ENCODE measurements at places on chromosomes 6 and 20. TPM values are rescaled to one million over a fixed set of nuclear protein-coding genes. Genes with fewer than 3 reads are reported as not detected.

DNA sequence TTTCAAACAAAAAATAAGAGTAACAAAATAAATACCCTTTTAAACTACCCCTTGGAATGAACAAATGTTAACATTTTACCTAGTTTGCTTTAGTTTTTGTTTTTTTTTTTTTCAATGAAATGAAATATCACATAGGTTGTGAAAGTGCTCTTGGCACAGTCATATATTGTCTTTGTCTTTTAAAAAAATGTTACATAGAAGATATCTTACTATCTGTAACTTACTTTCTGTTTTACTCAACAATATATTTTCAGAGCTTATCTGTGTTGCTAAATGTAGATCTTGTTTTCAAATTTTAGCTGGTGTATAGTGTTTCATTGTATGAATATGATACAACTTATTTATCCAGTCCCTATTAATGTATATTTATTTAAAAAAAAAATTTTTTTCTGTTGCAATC lies 8.6 kb downstream of the CEP57L1 start:
- no peak for DNase-seq

Gene TEAD3
- 10.3 TPM for total RNA-seq

Gene BPI
- total RNA-seq = 0.17 TPM

DNA sequence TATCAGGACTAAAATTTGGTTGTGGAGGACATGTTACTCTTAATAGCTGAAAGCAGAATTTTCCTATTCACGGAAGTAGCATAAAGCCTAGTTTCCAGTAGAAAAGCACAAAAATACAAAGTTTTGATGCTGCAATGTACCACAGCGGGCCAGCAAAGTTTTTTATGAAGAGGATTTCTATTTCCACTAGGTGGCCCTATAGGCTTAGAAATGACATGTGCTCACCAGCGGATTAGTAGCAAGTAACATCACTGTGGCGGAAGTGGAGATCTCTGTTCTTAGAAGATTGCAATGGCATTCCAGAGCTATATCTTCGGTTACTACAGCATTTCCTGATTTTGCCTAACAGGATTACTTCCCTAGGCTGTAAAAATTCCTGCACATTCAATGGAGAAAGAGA lies 1219.0 kb upstream of the EYS start:
- DNase-seq = no peak

Gene PAX1
- total RNA-seq = not detected

- no peak for DNase-seq
Measured at GRCh38 chr6:52571099-52571755, 5.6 kb downstream of the TRAM2 start.

Gene MYLK4
- 0.69 TPM for total RNA-seq

Gene MACROD2
- total RNA-seq = 5.3 TPM

- no peak for DNase-seq
Measured at GRCh38 chr6:121660277-121660676, 224.8 kb downstream of the GJA1 start.

DNA sequence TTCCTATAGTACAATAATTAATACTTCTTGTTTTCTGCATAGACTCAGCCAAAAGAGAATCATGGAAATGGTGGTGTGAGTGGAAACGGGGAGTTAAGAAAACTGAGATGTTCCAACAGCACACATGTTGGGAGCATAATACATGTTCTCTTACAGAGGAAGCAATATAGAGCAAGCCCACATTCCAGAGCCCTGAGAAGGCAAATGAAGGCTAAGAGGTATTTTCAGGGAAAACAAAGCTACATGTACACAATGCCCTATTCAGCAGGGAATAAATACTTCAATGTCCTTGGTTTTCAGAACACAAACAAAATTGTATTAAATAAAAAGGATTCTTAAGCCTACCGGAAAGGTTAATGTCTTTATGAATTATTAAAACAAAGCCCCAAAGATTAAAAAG lies 35.1 kb upstream of the SMIM8 start:
- no peak for DNase-seq

GRCh38 chr6:147281895-147282565 lies 77.8 kb downstream of the STXBP5 start:
- DNase-seq = no peak

GRCh38 chr6:116533233-116533957 lies 12.1 kb downstream of the TRAPPC3L start:
- no peak for DNase-seq

DNA sequence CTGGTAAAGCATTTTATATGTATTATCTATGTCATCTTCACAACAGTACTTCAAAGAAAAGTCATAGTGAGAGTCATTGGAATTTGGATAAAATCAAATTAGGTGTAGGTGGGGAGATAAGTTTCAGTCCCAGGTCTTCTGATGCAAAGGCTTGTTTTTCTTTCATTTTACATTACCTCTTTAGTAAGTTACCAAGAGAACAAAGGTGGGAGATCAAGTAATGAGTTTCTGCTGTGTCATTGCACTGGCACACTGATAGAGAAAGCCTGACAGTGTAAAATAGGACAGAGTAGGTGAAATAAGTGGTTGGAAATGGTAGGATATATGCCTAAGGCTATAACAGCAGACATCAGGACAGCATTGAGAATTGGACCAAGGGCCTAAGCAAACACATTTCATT lies 250.4 kb downstream of the NKAIN2 start:
- no peak for DNase-seq

Gene PRICKLE4
- 2.9 TPM for total RNA-seq

All from adrenal gland (tissue), 19 donors.